ENCODE measurements at places on chromosomes 2 and 18.

DNA sequence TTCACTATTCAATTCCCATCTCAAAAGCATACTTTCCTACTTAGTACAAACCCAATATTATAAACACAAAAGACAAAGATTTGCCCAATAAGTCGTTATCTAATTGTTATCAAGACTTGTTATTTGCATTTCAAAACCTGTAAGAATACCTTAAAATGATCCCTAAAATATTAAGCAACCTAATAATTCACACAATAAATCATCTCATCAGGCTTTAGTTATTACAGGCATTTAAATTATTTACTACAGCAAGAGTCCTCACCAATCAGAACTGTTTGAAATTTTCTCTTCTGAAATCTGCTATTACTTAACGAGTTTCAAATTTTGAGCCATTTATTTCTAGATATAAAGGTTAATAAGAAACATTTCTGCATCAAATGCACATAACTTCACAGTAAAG, 1.6 kb downstream of the CCDC88A start:
- DNase-seq, result no peak

DNA sequence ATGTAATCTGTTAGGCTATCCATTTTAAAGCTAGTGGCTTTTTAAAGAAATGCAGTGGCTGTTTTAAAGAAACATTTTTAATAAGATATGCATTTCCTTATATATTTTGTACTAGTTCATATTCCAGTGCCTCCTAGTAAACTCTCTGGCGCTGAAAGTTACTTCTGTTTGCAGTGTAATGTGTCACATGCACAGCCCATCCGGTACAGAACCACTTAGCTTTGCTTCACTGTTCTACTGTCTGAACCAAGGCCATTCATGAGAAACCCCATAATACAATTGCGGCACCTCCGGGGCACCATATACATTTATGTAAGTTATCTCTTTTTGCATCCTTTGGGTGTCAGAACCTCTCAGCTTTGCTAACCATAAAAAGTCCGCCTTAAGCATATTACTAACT, 114.6 kb upstream of the KCTD1 start:
- DNase-seq, result no peak

DNA sequence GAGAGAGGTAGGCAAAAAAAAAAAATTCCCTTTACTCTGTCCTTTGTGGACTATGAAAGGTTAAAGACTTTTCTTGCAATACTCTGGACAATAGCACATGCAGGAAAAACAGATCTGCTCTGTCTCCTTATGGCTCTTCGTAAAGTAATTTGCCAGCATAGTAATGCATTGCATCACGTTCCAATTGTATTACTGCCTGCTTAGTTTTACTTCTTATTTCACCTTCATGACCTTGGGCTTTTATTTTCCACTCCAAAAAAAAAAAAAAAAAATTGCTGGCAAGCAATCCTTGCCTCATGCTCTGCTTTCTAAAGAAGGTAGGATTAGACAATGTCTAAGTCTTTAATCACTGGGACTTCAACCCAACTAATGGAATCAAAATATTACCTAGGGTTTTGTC, 1802.7 kb downstream of the SUCLG1 start:
- no peak for DNase-seq

GRCh38 chr2:191039616-191040015, 25.6 kb upstream of the STAT1 start:
- no peak for DNase-seq

DNA sequence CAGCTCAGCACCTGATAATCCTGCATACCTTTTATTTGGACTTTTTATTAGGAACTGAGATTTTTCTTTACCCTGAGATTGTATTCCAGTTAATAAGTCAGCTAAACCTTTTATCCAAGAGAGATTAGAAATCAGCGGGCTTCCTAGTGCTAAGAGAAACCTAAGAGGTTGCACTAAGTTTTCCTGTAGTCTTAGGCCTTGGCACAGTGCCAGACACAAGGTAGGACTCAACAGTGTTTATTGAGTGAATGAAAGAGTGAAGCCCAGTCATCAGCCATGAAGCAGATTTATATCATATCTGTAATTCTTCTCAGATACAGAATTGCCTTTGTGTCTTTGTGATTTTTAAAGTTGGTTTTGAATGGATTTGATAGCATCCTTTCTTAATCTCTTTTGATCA, 13.6 kb downstream of the OTX1 start:
- DNase-seq, result no peak

DNA sequence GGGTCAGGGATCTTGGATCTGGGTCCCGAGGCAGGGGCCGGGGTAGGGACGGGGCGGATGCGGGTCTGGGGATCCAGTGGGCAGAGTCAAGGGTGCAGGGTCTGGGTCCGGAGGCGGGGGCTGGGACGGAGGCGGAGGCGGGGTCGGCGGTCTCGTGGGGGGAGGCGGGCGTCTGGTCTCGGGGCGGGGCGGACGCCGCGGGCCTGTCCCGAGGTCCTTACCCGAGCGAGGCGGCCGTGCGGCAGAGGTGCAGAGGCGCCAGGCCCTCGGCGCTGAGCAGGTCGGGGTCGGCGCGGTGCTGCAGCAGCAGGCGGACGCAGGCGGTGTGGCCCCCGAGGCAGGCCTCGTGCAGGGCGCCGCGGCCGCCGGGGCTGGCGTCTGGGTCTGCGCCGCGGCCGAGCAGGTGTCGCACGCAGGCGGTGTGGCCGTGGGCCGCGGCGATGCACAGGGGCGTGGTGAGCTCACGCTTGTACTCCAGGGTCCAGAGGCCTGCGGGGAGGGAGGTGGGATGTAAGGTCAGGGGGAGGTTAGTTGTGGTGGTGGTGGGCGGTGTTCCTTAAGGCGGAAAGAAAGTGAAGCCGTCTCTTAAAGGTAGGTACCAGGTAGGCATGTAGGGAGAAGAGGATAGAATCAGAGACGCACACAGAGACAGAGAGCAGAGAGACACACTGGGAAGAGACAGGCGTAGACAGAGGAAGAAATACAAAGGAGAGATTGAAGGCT, 26.6 kb downstream of the ASB18 start:
- DNase-seq, result no peak

DNA sequence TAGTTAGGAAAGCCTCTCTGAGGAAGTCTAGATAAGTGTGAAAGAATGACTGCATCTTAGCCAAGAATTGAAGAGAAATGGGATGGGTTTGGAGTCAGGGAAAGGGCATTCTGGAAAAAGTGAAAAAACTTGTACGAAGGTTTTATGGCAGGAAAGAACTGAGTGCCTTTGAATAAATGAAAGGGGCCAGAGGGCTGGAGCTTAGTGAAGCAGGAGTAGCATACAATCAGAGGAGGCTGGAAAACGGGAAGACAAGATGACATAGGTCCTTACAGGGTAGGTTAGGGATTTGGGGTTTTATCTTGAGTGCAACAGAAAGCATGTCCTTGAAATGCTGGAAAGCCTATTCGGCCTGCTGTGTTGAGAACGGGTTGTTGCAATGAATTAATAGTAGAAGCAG, 152.6 kb upstream of the RND3 start:
- DNase-seq, result no peak

- no peak for DNase-seq
Observed at GRCh38 chr2:36366491-36367120, 11.0 kb downstream of the CRIM1 start.

DNA sequence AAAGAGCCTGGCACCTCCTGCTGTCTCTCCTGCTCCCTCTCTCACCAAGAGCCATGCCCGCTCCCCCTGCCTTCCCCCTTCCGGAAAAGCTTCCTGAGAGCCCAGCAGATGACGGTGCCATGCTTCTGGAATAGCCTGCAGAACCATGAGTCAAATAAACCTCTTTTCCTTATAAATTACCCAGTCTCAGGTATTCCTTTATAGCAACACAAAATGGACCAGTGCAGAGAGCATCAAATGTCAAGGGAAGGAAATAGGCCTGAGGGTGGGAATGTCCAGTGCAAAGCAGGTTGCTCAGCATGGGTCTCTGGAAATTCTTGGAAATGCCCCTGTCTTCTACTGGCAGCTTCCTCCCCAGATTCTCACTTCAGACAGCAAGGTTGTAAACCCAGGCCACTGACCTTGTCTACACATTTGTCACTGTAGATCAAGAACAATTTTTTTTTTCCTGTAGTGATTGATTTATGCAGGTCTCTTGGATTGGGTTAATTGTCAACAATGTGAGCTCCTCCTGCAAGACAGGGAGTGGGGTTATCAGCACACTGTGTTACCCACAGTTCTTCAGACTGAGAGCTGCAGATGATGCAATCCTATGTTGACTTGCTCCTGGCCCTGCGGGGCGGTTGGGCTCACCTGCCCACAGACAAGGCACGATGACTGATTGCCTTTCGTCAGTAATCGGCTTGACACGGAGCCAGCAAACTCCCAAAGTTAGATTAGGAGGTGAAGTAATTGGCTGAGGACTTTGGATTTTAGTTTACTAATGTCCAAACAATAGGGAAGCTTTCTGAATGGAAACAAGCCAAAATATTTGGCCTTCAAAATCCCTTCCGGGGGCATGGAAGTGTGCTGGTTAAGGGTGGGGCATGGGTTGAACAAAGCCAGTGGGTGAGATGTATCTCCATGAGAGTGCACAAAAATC, 5.4 kb upstream of the BOD1L2 start:
- DNase-seq, result no peak

DNA sequence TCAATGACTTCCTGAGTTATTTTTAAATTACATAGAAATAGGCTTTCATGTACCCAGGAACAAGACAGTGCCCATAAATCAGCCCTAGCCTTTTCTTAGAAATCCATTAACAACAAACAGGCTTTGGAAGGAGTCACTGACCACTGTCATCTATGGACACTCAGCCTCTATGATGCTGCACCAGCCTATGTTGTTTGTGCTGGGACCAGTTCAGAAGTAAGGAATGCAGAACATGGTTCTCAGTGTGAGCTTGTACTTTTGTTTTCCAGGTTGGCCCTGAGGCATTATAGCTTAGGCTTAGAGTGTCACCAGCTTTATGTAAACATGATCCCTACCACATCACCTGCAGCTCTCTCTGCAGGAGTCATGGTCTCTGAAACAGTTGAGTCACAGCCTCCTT, 335.7 kb upstream of the CDH7 start:
- no peak for DNase-seq

- DNase-seq, result no peak
Observed at GRCh38 chr2:84888401-84889276, 7.8 kb upstream of the TRABD2A start.

DNA sequence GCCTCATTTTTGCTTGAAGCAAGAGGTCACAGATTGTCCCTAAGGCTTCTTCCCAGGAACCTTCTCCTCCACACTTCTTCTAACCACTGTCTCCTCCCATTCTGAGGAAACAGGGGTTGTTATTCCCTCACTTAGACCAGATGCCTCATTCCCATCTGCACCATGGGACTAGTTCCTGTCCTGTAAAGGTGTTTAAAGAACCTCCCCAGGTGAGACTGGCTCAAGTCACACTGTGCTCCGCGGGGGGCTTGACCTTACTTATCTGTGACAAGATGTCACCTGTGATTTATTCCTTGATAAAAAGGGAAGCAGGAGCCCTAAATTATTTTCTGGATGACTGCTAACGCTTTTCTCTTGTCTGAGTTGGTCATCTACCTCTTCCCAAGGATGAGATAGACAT, 8.2 kb upstream of the CDH2 start:
- no peak for DNase-seq

DNA sequence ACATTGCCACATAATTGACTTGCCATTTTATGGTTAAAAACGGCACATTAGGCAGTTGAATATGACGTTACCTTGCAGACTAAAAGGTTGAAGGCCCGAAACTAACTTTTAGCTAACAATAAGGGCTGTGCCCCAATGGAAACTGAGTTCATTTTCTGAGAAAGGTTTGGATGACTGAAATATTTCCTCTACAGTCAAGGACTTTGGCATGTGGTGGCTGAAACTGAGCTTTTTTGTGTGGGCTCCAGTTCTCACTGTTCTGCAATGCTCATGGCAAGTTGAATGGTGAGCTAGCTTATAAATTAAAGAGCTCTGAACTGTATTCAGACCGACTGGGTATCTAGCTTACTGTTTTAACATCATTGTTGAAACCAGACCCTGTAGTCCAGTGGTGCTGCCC, 23.8 kb upstream of the TXNDC2 start:
- DNase-seq, result no peak

DNA sequence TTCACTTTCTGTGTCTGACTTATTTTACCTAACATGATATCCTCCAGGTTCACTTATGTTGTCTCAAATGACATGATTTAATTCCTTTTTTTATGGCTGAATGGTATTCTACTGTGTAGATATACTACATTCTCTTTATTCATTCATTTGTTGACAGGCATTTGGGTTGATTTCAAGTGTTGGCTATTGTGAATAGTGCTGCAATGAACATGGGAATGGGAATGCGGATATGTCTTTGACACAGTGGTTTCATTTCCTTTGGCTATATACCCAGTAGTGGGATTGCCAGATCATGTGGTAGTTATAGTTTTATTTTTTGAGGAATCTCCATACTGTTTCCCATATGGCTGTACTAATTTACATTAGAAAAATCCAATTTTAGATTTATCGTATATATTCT, 195.4 kb upstream of the KLHL14 start:
- DNase-seq, result no peak

DNA sequence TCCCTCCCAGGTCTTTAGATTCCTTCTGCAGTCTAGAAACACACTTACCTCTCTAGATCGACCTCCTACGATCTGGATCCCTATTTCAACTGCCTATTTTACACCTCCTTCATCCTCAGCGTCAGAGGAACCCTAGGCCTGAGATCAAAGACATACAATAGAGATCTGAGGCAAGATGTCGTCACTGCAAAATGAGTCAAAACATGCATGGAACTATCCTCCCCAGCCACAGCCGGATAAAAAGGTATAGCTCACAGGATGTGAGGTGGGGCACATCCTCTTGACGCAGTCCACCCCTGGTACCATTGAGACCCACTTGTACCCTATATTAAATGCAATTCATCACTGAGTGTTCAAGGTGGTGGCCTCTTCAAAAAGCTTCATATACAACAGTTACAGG, 63.7 kb upstream of the DNAJC10 start:
- no peak for DNase-seq

DNA sequence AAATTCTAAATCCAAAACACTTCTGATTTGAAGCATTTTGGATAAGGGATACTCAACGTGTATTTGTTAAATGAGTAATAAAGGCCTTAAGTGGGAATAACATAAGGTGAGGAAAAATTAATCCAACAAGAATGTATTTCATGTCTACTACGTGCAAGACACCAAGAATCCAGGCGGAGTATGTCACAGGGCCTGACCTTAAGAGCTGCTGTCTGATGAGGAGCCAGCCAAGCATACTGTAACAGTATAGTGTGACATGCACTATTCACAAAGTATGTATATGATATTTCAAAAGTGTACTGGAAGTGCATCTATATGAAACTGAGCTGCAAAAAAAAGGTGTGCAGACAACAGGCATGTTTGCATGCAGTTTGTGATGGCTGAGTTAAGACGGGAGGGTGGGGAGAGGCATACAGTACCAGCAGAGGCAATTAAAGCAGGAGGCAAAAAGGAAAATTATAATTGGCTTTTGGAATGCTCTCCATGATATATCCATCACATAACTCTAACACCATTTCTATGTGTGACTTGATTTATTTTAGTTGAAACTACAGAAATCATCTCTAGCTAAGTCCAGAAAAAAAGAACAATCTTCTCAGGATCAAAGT, 18.2 kb downstream of the IWS1 start:
- no peak for DNase-seq

Measured in putamen (tissue), 1 donor.